ENCODE measurements at places on chromosomes 16 and 17.

GRCh38 chr17:79666111-79666510, 55.3 kb upstream of the RBFOX3 start:
- no peak for DNase-seq

- no peak for DNase-seq
Observed at GRCh38 chr17:26773189-26774188, 520.4 kb upstream of the WSB1 start.

DNA sequence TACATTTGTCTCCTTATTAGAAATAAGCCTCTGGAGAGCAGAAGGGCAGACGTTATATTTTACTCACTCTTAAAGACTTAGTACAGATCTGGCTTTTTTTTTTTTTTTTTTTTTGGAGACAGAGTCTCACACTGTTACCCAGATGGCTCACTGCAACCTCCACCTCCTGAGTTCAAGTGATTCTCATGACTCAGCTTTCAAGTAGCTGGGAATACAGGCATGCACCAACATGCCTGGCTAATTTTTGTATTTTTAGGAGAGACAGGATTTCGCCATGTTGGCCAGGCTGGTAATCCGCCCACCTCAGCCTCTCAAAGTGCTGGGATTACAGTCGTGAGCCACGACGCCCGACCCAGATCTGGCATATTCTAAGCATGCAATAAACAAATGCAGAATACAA, 36.4 kb upstream of the TMEM97 start:
- DNase-seq: no peak

DNA sequence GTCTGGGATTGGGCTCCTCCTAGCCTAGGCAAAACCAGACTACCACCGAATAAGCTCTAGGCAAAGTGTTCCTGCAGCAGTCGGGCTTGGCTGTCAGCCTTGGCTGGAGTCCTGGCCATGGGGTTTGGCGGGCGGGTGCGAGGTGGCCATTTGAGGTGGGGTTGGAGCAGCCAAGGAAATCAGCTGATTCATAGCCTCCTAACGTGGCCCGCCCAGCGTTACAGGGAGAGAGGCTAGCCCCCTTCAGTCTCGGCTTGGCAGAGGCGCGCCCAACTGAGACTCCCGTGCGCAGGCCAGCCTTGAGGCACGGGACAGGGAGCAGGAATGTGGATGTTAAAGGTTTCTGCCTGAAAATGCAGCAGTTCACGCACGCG, 1.9 kb downstream of the PMP22 start:
- DNase-seq: no peak

DNA sequence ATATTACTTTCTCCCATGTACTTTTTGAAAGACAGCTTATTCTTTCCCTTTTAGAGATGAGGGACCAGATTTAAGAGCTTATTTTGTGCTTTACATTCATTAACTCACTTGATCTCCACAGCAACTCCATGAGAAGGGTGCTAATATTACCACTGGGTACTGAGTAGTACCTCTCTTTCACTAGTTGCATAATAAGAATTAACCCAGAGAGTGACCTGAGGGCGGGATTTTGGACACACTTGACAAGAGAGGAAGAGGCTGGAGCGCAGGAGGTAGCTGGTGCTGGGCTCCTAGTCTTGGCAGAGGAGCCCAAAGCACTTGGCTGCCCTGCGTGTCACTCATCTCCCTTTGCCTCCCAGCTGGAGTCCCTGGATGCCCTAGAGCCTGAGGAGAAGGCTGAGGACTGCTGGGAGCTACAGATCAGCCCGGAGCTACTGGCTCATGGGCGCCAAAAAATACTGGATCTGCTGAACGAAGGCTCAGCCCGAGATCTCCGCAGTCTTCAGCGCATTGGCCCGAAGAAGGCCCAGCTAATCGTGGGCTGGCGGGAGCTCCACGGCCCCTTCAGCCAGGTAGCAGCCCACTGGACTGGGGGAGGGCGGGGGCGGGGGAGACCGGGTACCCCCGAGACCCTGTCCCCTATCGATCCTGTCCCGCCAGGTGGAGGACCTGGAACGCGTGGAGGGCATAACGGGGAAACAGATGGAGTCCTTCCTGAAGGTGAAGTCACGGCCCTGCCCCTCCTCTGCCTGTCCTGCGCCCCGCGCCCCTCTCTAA, 1.7 kb upstream of the MAZ start:
- DNase-seq: no peak

- peak; percentile 56 for DNase-seq
Observed at GRCh38 chr17:80261159-80261894, 675 bp downstream of the RNF213 start.

DNA sequence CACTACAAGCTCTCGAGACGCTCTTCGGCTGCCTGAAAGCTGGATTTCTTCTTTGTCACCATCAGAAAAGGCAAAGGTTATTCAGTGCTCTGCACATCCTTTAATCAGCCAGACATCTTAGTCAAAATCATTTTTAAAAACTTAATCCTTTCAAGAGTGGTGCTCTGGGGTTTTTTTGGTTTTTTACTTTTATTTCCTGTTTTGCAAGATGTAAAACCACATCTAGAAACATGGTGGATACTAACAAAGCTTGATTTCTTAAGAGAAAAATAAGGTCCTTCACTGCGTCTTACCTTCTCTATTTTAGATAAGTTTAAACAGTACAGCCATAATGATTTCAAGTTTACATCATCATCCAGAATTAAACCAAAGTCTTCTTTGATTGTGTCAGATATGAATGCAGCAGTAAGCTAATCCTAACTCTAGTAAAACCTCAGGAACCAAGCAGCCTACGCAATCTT, 6.3 kb downstream of the ANKRD11 start:
- no peak for DNase-seq

- DNase-seq: no peak
Observed at GRCh38 chr17:45022655-45023339, 28.6 kb downstream of the DCAKD start.

DNA sequence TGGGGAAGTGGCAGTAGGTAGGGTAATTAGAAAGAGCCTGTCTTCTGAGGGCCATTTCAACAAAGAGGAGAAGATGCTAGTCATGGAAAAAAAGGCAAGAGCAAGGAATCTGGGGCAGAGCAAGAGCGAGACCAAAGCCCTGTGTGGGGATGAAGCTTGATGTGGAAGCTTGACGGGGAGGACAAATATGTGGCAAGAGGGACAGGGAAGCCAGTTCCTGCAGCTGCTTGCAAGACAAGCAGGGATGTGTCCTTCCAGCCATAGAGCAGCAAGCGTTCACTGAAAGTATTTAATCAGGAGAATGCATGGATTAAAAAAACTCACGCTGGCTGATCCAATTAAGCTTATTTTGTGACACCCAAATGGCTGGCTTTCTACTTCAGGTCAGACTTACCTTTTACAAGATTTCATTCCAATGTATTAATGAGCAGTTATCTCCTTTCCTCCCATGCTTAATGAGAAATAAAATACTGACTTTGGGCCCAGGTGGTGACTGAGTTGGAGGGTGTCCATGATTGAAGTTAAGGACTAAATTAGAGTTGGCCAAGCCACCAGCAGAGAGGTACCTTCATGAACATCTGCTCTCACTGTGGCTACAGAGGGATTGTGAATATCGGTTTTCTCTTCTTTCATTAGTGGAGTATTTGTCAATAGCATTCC, 76.8 kb downstream of the ABCA8 start:
- no peak for DNase-seq

GRCh38 chr17:40058186-40058784, 4.1 kb upstream of the MED24 start:
- no peak for DNase-seq

- DNase-seq: no peak
Observed at GRCh38 chr16:17598968-17599367, 128.2 kb upstream of the XYLT1 start.

DNA sequence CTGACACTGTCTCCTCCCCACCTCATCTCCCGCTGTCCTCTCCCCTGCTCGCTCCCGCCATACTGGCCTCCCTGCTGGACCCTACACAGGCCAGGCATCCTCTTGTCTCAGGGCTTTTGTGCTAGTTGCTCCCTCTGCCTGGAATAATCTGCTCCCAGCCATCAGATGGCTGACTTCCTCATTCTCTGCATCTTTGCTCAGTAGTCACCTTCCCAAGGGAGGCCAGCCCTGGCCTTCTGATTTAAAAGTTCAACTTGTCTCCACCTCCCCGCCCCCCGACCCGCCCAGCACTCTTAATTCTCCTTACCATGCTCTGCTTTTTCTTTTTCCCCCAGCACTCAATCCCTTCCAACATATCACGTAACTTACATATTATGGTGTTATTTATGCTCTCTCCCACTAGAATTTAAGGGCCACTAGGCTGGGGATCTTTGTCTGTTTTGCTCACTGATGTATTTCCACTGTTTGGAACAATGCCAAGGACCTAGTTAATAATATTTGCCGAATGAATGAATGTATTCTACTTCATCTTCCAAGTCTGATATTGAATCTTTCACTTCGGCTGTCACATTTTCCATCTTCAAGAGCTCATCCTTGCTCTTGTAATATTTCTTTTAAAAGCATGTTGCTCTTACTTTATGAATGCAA, 178.3 kb downstream of the CDK5R1 start:
- no peak for DNase-seq

DNA sequence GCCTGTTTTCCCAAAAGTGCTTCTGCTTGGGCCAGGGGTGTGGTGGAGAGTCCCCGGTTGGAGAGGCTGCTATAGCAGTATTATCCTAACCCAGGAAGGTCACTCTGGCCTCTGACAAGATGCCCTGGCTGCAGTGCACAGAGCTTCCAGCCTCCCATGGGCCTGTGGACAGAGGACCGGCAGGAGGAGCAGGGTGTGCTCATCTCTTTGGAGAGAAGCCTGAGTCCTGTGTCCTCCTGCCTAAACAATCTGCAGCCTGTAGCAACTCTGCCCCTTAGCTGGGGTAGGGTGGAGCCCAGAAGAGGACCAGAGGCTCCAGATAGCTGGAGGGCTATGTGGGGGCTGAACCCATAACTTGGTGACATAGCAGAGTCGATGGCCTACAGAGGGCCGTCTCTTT, 78.0 kb downstream of the MPRIP start:
- no peak for DNase-seq

GRCh38 chr16:1066584-1067172, 5.9 kb upstream of the SSTR5 start:
- no peak for DNase-seq

DNA sequence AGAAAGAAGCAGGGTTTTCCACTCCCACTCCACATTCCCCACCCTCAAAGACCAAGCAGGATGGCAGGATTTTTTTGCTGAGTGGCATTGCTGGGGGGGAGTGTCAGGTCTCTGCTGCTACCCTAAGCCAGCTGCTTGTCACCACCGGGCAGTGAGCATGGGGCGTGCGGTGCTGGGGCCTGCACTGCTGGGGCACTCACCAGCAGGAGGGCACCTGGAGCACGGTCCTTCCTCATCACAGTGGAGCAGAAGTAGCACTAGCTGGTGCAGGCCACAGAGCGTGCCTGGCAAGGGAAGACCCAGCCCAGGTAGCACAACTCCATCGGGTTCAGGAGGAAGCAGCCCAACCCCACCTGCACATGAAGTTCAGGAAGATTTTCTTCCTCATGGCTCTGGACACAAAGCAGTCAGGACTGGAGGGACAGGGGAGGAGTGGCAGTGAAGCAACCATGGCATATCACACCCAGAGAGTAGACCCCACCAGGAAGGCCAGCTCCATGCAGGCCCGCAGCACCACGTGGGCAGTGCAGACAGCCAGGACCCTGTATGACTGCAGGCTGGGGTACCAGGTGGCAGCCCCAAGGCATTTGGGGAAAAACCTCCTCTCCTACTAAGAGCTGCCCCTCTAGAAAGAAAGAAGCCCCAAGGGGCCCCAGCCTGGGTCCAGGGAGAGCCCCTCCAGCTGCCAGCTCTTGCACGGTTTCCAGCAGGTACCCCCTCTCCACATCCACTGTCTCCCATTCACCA, 16.7 kb upstream of the MYO18A start:
- no peak for DNase-seq

GRCh38 chr16:52089476-52089875, 457.5 kb downstream of the TOX3 start:
- no peak for DNase-seq

DNA sequence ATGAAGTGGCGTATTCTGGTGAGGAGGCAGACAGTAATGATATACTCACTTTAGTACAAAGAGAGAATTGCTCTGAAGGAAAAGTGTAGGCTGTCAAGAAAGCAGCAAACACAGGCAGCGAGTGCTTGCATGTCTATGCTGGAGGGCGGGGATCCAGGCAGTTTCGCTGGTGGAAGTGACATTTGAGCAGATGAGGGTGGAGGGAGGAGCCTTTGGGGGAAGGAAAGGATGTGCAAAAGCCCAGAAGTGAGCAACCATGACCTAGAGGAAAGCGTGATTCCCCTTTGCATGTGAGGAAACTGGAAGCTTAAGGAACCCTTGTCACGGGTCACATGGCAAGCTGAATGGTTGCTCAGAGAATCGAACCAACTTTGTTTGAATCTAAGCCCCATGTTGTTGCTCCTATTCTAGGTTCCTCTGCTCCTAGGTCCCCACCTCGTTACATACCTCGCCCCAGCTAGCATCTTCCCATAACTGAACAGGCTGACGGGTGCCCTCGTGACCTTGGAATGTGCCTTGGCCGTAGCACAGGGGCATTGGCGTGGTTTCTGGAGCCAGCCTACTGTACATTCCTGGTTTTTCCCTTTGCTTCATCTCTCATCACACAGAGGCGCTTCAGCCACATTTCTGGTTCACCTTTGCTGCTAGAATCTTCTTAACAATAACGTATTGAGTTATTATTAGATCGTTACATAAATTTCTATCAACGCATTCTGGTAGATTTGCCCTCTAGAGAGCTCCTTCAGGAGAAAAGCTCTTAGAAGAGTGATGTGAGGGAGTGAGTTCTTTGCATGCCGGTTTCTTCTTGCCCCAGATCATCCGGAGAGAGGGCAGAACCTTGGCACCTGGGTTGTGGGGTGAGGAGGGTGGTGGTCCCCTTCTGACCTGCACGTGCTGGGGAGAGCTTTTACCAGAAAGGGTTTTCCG, 191.8 kb downstream of the SNX29 start:
- no peak for DNase-seq

DNA sequence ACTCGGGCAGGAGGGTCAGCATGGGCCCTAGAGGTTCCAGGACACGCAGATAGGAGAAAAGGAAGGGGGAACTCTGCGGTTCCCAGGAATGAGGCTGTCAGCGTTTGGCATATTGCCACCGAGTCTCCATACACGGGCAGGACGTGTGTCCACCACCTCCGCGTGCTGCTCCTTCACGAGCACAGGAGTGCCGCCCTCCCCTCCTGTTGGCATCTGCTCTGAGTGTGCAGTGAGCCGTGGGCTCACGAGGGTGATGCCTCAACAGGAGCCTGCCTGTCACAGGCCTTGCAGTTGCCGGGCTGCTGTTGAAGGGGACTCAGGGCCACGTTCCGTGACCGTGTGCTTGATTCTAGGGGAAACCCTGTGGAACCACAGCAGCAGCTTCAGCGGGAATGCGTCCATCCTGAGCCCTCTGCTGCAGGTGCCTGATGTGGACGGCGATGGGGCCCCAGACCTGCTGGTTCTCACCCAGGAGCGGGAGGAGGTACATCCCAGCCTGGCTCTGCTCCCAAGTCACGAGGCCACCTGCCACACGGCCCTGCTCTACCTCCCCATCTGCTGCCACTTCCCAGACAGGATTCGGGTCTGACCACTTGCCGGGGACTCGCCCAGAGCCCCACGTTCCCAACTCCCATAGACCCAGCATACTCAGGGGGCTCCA, 14.6 kb downstream of the RGS11 start:
- no peak for DNase-seq
